ENCODE measurements at places on chromosomes 6 and 20.

GRCh38 chr6:144104488-144104887, 9.1 kb upstream of the SF3B5 start:
- DNase-seq, result no peak

DNA sequence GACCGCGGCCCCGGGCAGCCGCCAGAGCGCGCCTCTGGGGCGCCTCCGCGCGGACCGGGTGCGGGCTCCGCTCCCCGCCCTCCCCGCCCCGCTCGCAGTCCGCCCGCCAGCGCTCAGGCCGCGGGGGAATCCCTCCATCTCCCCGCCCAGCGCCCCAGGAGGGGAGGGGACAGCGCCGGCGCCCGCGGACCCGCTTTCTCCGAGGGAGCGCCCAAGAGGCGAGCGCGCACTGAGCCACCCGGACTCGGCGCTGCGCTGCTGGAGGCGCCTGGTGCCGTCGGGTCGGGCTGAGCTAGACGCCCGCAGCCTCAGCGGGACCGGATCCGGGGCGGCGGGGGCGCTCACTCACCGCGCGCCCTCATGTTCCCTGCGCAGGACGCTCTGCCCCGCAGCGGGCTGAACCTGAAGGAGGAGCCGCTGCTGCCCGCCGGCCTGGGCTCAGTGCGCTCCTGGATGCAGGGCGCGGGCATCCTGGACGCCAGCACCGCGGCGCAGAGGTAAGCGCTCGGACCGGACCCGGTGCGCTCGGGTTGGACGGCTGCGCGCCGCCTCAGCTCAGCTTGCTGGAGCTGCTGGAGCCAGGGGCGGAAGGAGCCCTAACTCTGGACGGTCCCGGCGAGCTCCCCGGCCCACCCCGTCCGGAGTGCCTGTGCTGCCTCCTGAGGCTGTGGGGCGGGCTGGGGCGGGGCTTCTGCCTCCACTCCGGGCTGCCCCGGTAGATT, 867 bp downstream of the EBF4 start:
- DNase-seq, result peak; percentile 21

DNA sequence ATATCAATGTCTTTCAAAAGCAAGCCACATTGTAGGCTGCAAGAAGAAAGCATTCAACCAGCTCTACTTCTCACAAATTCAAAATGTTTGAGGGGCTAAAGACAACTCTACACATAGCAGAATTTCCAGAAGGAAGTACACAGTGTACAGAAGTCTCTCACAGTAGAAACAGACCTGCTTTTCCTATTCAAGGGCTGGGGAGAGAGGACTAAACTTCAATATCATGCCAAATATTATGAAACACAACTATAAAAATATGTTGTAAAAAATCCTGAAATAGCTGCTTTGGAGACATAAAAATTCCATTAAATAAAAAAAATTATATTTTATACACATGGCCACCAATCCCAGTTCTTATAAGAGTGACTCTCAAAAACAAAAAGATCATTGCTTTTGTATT, 70.8 kb upstream of the IPCEF1 start:
- DNase-seq, result no peak

GRCh38 chr20:22619806-22620205, 35.4 kb upstream of the FOXA2 start:
- DNase-seq, result no peak

GRCh38 chr6:72649032-72649984, 27.4 kb downstream of the KCNQ5 start:
- peak; percentile 18 for DNase-seq

GRCh38 chr6:140168365-140168764, 793.9 kb upstream of the CITED2 start:
- no peak for DNase-seq

- DNase-seq, result no peak
Observed at GRCh38 chr20:24895431-24895830, 53.6 kb upstream of the CST7 start.

- no peak for DNase-seq
Observed at GRCh38 chr20:34052414-34052813, 58.7 kb downstream of the RALY start.

DNA sequence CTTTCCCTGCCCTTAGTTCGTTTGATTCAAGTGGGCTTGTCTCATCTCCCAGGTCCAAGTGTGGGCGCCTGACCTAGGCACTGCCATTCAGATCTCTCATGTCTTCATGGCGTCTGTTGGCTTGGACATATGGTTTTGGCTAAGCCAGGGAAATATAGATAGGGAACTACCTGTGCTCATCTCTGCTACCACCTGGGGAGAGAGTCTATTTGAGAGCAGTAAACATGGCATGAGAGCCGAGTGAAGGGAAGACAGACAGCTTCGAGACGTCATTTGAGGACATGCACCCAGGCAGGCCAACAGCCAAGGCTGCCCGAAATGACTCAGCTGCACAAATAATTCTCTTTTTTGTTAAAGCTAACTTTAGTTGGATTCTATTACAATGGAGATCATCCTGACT, 370.7 kb upstream of the AGPAT4 start:
- DNase-seq, result no peak

GRCh38 chr6:81480139-81480538, 272.3 kb downstream of the TENT5A start:
- no peak for DNase-seq

- DNase-seq, result no peak
Observed at GRCh38 chr6:170021579-170021978, 269.3 kb downstream of the DLL1 start.

DNA sequence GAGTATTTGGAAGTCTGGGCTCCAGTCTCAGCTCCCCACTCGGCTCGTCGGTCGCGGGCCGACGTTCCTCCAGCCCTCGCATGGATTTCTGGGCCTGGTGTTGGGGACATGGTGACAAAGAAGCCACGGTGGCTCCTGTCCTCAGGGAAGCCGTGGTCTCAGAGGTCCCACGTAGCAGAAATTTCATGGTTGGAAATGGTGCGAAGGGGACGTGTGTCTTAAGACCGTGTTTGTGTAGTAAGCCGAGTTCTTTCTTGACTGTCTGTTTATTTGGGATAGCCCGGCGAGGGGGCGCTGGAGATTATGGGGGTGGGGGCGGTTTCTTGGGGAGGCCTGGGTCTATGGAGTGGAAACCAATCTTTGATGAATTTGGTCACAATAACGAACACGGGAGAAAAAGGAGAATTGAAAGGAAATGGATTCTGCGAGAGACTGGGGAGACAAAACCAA, 23.5 kb upstream of the MAP3K7 start:
- DNase-seq, result peak; percentile 18

- peak; percentile 57 for DNase-seq
Observed at GRCh38 chr6:6484681-6485080, 103.8 kb upstream of the LY86 start.

DNA sequence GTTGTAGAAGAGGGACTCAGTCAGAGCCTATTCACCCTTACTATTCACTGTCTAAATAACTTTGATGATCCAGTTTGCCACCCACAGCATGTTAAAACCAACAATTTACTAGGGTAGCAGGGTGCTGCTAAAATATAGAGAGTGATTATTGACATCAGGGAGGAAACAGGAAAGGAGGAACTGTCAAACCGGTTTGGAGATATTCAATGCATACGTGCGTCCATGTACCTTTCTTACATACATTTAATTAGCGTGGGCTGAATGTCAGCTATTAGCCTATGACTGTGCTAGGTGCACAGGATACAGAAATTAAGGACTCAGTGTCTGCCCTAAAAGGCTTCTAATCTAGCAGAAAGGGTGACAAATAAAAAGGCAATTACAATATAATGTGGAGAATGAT, 57.2 kb downstream of the IL20RA start:
- DNase-seq, result no peak

- no peak for DNase-seq
Observed at GRCh38 chr20:41161886-41162285, 24.5 kb downstream of the PLCG1 start.

GRCh38 chr6:116605935-116606334, 10.3 kb upstream of the RSPH4A start:
- no peak for DNase-seq

DNA sequence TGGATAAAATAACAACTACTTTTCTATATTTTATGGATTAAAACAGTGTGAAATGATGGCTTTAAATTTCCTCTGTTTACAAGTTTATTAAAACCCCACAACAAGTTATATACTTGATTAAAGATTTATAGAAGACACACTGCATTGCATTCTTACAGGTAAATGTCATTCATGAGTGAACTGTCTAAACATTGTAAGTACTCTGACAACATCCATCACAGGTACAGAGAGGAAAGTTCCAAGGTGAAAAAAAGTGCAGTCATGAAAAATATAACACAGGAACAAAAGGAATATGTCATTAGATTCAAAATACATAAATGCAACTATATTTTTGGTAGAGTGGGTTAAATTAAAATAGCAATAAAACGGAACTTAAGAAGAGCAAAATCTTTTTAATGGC, 156.9 kb downstream of the KHDRBS2 start:
- no peak for DNase-seq

GRCh38 chr20:25250508-25250907, 2.6 kb downstream of the PYGB start:
- DNase-seq, result no peak

GRCh38 chr6:90805619-90806155, 218.8 kb upstream of the MAP3K7 start:
- no peak for DNase-seq

DNA sequence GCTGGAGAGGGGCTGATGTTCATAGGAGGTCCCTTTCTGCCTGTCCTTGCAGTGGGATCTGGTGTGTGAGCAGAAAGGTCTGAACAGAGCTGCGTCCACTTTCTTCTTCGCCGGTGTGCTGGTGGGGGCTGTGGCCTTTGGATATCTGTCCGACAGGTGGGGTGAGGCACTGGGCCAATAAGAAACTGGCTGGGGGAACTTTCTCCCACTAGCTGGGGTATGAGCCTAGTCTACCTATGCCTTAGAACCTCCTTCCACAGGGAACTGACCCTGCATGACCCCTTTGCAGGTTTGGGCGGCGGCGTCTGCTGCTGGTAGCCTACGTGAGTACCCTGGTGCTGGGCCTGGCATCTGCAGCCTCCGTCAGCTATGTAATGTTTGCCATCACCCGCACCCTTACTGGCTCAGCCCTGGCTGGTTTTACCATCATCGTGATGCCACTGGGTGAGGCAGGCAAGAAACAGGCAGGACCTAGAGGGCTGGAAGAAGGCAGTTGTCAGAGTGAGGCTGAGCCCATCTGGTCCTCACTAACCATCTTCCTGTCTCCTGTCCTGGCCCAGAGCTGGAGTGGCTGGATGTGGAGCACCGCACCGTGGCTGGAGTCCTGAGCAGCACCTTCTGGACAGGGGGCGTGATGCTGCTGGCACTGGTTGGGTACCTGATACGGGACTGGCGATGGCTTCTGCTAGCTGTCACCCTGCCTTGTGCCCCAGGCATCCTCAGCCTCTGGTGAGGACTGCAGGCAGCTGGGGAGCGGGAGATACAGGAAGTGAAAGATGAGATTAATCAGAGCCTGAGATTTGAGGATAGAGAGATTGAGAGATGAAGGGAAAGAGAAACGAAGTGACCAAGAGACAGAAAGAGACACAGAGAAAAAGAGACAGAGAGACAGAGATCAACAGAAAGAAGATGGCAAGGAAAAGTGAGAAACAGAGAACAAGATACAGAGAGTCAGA, 1.6 kb downstream of the SLC22A7 start:
- DNase-seq, result no peak
